Mesothelial cell of epicardium (in vitro differentiated cells): ENCODE measurements at places on chromosomes 4 and X.

- DNase-seq: no peak
These were observed 125.8 kb downstream of the PPEF1 start for GRCh38 chrX:18833071-18833731.

GRCh38 chr4:25870081-25870480, 7.3 kb upstream of the SEL1L3 start:
- no peak for DNase-seq

DNA sequence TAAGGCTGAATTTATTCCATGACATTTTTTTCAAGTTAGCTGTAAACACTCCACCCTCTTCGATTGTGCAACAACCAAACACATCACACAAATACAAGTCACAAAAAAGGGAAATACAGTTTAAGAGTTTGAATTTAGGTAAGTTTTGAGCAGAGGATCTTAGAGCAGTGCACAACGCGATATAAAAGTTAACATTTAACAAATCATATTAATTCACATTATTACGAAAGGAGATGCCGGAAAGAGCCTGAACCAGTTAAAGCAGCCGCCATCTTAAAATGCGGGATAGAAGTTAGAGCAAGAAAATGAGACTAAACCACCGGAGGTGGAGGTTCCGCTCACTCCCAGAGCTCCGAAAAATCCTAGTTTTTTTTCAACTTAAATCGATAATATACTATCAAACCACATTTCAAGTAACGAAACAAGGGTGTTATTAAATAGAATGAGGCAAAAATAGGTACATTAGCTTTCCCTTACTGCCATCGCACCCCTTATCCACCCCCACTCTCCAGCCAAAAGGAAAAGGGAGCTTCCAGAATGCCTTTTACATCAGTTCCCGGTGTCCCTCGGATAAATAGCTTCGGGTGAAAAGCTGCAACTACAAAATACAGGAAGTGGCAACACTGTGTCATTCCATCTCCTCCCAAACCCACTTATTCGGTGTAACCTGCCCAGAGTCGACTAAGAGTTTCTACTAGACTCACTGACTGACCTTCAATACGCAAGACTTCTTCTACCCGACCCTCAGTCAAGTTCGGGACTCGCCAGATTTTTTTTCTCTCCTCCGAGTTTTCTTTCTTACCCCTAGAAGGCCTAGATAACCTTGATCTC, 1.9 kb downstream of the UBE2D3 start:
- DNase-seq: no peak

DNA sequence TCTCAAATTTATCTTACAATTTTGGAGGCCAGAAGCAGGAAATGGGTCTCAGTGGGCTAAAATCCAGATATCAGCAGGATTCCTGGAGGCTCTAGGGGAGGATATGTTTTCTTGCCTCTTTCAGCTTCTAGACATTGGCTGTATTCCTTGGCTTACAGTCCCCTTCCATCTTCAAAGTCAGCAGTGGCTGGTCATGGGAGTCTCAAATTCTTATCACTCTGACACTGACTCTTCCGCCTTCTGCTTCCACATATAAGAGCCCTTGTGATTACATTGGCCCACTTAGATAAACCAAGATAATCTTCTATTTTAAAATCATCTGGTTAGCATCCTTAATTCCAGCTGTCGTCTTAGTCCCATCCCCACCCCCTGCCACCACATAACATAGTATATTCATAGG, 113.0 kb downstream of the PCDH7 start:
- no peak for DNase-seq

DNA sequence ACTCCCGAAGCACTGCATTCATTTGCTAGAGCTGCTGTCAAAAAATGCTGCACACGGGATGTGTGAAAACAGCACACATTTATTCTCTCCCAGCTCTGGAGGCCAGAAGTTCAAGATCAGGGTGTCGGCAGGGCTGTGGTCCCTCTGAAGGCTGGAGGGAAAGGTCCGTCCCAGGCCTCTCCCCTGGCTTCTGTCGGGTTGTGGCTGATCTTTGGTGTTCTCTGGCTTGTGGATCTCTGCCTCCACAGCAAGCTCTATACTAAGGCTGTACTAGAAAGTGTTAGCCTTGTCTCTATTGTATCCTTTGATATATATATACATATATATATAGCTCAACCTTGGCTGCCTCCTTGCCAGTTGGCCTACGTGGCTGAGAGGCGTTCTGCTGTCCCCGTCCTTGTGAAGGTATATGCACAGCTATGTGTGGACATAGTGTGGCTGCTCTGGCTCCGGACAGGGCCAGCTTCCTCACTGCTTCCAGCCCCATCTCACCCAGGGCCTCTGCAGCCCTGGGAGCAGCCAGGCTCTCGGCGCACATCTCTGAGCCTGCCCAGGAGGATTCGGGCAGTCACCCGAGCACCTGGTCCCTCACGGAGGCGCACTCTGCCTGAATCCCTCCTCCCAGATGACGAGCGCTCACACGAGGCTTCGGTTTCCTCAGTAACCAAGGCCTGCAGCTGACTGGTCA, 15.0 kb upstream of the DUSP9 start:
- DNase-seq: no peak

GRCh38 chr4:98930311-98930865, 1.5 kb upstream of the EIF4E start:
- no peak for DNase-seq

GRCh38 chr4:150960079-150960478, 55.0 kb downstream of the LRBA start:
- no peak for DNase-seq
